ENCODE measurements at places on chromosomes 4 and X. TPM values are rescaled to one million over a fixed set of nuclear protein-coding genes. Genes with fewer than 3 reads are reported as not detected.

DNA sequence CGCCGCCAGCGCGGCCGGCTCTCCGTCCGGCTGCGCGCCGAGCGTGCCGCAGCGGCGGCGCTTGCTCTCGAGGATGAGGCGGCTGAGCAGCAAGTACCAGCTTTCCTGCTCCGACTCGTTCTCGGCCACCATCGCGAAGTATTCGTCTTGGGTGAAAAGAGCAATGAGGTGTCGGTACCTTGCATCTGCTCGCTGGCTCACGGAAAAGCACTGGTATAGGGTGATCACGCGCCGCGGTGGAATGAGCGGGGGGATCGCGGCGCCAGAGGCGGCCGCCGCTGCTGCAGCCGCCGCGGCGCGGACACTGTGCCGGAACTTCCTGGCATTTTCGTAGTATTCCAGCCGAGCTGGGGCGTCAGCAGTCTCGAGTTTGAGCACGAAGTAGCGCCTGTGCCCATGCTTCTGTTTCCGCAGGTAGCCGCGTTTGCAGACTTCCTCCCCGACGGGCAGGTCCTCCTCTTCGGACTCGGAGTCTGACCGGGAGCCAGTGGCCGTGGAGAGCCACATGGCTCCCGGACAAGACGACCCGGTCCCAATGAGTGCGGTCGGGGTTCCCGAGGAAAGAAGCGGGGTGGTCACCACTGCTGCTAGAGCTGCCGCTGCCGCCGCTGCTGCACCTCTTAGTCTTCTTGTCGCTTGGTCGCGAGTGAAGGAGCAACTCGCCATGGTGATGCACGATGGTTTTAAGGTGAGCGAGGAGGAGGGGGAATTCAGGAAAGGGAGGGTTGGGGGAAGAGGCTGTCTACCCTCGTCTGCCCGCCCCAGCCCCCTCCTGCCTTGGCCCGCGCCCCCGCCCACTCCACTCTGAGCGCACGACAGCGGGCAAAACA is 469 bp downstream of the IRS4 start:
- DNase-seq, result no peak

- DNase-seq, result peak; percentile 17
Observed at GRCh38 chr4:986428-986878, 391 bp upstream of the IDUA start.

DNA sequence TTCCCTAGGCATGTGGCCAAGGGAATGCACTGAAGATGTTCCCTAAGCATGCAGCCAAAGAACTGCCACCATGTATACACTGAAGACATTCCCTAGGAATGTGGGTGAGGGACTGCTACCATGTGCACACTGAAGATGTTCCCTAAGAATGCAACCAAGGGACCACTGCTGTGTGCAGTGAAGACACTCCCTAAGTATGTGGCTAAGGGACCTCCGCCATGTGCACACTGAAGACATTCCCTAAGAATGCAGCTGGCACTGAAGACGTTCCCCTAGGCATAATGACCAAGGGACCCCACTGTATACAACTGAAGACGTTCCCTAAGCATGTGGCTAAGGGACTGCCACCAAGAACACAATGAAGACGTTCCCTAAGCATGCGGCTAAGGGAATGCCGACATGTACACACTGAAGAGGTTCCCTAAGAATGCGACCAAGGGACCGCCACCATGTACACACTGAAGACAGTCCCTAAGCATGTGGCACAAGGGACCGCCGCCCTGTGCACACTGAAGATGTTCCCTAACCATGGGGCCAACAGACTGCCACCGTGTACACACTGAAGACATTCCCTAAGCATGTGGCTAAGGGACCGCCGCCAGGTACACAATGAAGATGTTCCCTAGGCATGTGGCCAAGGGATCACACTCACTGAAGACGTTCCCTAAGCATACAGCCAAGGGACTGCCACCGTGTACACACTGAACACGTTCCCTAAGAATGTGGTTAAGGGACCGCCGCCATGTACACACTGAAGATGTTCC is 25.6 kb downstream of the DHRSX start:
- DNase-seq, result no peak

- no peak for DNase-seq
Observed at GRCh38 chr4:134145369-134145768, 56.2 kb downstream of the PABPC4L start.

DNA sequence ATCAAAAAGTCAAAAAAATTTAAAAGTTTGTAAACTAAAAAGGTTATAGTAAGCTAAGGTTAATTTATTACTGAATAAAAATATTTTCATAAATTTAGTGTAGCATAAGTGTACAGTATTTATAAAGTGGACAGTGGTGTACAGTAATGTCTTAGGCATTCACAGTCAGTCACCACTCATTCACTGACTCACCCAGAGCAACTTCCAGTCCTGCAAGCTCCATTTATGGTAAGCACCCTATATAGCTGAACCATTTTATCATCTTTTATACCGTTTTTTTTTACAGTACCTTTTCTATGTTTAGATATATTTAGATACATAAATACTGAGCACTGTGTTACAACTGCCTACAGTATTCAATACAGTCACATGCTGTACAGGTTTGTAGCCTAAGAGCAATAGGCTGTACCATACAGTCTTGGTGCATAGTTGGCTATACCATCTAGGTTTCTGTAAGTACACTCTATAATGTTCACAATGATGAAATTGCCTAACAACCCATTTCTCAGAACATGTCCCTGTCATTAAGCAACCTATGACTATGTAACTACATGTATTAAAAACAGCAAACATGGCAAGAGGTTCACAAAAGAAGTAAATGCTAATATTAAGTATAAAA is 18.6 kb downstream of the ACSL4 start:
- peak; percentile 82 for DNase-seq

DNA sequence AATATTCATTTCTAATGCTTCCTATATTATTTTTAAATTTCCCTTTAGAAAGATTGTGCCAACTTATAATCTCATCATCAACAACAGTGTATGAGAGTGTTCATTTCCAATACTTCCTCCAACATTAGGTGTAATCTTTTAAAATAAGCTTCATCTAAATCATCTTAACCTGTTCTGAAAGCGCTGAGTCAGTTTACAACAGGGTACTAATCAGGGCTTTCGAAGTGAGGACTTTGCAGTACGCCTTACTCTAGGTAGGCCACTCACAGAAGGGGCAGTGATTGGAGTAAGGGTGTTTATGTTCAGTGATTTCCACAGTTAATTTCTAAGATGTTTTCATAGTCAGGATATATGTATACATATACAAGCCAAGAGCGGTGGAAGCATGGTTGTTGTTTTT is 87.9 kb downstream of the FRAS1 start:
- DNase-seq, result no peak

GRCh38 chr4:156870131-156870530 is 101.5 kb downstream of the PDGFC start:
- no peak for DNase-seq

- no peak for DNase-seq
Observed at GRCh38 chr4:88419874-88420273, 37.0 kb upstream of the HERC5 start.

- no peak for DNase-seq
Observed at GRCh38 chrX:72371405-72371804, 65.7 kb upstream of the CITED1 start.

DNA sequence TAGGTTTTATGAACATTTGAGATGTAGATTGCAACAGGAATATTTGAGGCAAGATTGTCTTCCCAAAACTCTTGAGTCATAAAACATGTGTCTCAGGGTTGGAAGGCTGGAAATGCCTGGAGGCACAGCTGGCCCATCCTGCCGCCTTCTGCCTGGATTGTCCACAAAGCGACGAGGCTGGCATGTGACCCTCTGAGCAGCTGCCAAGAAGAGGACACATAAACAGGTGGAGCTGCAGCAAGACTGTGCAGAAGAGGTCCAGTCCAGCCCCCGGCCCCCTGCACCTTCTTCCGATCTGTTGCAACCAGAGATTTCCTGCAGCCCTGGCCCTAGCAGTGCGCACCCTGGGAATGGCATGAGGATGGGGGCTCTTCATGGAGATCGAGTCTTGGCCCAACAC is 101.9 kb upstream of the BCOR start:
- DNase-seq, result no peak

- no peak for DNase-seq
Observed at GRCh38 chr4:109850601-109851000, 2.7 kb downstream of the LRIT3 start.

GRCh38 chr4:38860788-38861424 is 4.3 kb upstream of the TLR6 start:
- no peak for DNase-seq

DNA sequence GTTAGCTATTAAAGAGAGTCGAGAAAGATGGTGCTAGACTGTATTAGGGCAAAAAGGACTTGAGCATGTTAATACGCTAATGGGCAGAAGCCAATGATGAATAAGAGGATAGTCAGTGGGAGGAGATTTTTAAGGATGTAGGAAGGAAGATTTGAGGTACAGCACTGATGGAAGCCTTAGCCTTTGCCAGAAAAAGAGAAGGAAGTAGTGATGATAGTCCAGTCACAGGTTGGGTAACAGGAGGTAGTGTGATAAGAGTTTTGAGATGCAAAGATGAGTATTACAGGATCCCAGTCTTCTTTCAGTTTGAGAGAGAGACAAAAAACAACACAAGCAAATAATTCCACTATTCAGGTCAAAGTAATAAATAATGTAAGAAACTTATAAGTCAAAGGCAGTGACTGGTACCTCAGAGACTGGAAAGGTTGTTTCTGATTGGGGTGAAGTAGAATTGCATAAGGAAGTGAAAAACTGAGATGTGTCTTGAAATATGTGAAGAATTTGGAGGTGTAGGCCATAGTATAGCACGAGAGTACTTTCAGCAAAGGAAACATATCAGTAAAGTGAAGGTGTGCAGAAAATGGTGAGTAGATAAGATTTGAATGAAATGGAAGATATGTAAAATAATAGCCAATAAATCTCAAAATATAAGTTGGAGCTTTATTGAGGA is 22.1 kb upstream of the NDNF start:
- no peak for DNase-seq

- DNase-seq, result no peak
Observed at GRCh38 chr4:110071466-110071865, 126.9 kb downstream of the ELOVL6 start.

GRCh38 chr4:85860066-85860740 is 385.3 kb downstream of the ARHGAP24 start:
- DNase-seq, result no peak

- DNase-seq, result no peak
Observed at GRCh38 chr4:71366766-71367165, 27.9 kb downstream of the SLC4A4 start.

DNA sequence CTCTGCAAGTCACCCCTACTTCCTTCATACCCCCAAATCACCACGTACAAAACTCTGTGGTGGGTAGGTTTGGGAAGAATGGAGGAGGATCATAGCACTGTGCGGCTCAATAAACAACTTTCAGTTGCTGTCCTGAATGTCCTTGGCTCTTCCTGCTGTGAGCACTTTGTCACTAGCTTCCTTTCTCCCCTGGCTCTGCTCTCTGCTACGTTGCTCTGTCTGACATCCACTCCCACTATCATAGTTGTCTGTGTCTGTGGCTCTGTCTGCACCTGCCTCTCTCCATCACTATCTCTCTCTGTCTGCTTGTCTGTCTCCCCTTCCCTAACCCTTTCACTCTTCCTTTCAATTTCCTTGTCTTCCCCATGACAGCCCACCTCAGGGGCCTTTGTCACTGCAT is 21.2 kb upstream of the SMPX start:
- no peak for DNase-seq

DNA sequence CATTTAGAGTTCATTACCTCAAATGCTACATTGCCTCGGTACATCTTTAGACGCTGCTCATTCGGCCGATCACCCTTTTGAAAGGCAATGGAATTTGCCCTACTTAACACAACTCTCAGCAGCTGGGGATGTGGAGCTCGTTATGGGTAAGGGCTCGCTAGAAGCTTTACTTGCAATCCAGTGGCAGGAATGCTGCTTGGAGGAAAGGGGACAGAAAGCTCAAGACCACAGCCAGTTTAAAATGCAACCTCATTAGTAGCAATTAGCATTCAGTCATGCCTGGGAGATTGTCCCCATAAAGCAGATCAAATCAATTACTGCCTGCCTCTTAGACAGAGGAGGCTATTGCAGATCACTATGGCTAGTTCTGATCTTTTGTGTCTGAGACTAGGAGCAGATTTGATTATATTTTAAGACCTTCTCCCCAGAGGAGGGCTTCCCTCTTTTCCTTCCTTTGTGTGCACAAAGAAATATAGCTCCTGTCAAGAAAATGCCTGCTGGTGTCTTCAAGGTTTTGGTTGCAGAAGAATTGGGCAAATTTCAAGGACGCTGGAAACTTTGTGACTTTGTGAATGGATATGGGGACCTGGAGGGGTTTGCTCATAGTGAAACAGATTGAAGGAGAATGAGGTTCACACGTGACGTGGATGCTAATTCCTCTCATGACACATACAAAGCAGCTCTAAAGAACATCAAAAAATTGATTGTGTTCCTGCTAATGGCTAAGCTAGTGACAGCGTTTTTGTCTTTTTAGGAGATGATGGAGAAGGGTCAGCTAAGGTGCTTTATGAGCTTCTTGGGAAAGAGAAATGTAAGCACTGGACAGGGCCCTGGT is 237.5 kb upstream of the GLRA2 start:
- DNase-seq, result no peak

- DNase-seq, result no peak
Observed at GRCh38 chr4:173509036-173510001, 20.7 kb downstream of the HAND2 start.

DNA sequence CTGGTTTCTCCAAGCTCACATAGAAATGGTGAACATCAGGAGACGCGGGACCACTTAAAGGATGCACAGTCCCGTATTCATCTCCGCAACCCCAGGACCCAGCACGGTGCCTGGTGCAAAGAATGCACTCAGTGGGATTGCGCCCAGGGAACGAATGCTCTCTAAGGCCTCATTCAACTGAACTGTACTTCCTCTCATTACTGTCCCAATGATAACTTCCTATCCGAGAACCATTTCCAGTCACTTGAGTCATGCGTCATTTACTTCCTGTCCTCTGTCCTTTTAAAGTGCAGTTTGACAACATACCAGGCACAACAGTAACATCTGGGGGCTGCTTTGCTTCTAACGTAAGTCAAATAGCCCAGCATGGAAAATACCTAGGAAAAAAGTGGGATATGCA is 75.7 kb downstream of the RBM47 start:
- DNase-seq, result no peak

DNA sequence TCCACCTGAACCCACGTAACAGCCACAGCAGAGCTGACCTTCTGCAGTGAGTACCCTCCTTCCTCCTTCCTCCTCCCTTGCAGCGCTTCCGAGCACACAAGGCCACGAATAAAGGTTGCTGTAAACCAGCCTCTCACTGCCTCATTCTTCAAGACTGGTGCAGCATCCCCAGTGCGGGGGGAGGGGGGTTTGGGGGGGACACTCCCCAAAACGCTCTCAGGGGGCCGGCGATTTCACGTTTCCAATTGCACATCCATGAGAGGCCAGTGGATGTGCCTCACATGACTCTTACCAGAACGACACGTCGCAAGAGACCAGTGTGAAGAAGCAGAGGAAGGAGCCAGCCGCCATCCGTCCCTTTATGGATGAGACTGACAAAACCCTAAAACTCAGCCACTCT is 5.2 kb downstream of the DHRSX start:
- no peak for DNase-seq

JCHAIN gene
- polyA plus RNA-seq, result not detected

DUSP21 gene
- not detected for polyA plus RNA-seq

HPSE gene
- 7.7 TPM for polyA plus RNA-seq

ZC4H2 gene
- 3.5 TPM for polyA plus RNA-seq
